ENCODE measurements at places on chromosomes 7 and 10.

GRCh38 chr10:25142116-25142864 lies 32.5 kb upstream of the GPR158 start:
- no peak for DNase-seq

- DNase-seq = no peak
These were observed 28.2 kb downstream of the STRIP2 start for GRCh38 chr7:129462420-129462819.

DNA sequence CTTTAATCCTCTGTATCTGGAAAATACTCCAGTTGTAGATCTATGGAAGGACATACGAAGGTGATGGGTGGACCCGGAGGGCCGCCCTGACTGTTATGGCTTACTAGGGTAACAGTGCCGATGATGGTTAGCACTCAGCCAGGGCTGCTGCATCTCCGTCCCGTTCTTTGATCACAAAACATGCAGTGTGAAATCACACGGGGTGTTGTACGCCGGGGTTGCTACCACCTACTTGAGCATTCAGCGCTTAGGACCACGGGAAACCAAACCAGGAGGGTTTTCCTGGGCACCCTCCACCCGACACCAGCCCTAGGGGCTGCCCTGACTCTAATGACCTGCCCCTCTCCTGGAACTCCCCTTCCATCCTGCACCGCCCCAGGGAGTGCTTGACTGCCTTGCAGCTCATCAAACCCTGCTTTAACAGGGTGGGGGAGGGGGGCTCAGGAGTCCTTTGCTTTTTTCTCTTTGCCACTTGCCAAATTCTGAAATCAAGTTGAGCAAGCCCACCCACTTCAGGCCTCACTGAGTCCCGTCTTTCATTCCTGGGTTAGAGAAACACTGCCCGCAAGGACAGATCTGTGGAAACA lies 20.4 kb downstream of the ZNF775 start:
- no peak for DNase-seq

- no peak for DNase-seq
These were observed 81.9 kb upstream of the DYNC1I1 start for GRCh38 chr7:95690367-95690947.

Data from progenitor cell of endocrine pancreas (in vitro differentiated cells).